ENCODE measurements at places on chromosomes 7 and 10. TPM values are rescaled to one million over a fixed set of nuclear protein-coding genes. Genes with fewer than 3 reads are reported as not detected.

Gene MCM10
- 10.8 TPM for polyA plus RNA-seq

DNA sequence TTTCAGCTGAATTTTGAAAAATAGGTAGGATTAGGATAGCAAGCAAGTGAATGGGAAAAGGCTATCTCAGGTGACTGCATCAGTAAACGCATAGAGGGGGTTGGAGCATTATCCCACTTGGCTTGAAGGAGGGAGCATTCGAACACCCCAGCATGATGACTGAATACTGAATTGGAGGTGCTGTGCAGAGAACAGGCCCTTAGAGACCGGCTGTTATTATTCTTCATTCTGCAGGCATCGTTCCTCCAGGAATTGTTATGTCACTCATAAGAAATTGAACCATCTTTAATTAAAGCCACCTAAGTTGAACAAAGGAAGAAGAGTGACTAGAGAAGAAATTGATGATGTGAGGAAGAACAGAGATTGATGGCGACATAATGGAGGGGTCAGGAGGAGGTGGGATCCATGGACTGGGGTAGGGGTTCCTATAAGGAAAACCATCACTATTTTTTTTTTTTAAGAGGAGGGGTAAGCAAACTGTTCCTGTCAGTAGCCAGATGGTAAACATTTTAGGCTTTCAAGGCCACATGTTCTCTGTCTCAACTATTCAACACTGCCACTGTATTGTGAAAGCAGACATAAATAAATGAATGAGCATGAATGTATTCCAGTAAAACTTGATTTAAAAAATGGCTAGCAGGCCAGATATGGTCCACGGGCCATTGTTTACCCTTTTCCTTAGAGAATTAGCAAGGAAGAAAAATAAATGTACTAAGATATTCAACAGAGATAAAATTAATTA, 264.7 kb upstream of the TAC1 start:
- DNase-seq, result no peak

DNA sequence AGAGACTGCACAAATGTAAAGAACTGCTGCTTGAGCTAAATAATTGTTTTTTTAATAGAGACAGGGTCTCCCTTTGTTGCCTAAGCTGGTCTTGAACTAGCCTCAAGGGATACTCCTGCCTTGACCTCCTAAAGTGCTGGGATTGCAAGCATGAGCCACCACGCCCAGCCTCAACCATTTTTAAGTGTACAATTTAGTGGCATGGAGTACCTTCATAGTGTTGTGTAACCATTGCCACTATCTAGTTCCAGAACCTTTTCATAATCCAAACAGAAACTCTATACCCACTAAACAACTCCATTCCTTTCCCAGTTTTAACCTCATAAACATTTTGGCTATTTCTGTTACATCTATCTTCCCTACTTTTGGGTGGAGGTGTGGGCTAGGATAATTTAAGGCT, 6.7 kb downstream of the EIF4H start:
- DNase-seq, result no peak

DNA sequence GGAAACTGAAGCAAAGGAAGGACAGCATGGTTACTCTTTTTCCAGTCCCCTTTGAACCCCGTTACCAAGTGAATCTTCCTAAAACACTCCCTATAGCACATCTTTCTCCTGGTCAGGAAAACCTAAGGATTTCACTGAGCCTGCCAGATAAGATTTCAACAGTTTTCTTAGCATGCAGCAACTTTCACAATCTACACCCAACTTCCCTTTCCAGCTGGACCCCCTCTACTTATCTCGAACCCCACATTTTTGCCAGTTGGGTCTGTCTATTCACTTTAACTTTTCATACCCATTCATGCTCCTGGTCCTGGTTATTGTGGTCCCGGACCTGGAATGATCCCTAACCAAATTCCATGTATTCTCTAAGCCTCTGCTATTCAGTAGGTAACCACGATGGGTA, 14.9 kb upstream of the CPVL start:
- no peak for DNase-seq

GRCh38 chr10:125259651-125260050, 99.3 kb upstream of the CTBP2 start:
- DNase-seq, result no peak

GRCh38 chr7:112882511-112882910, 92.3 kb upstream of the TMEM168 start:
- no peak for DNase-seq

Gene HGF
- 2.5 TPM for polyA plus RNA-seq

GRCh38 chr7:23014681-23015080, 751 bp upstream of the HYCC1 start:
- DNase-seq, result no peak

- DNase-seq, result no peak
Observed at GRCh38 chr10:16583382-16583781, 61.7 kb upstream of the C1QL3 start.

GRCh38 chr10:122656741-122657140, 42.9 kb downstream of the C10orf120 start:
- no peak for DNase-seq

DNA sequence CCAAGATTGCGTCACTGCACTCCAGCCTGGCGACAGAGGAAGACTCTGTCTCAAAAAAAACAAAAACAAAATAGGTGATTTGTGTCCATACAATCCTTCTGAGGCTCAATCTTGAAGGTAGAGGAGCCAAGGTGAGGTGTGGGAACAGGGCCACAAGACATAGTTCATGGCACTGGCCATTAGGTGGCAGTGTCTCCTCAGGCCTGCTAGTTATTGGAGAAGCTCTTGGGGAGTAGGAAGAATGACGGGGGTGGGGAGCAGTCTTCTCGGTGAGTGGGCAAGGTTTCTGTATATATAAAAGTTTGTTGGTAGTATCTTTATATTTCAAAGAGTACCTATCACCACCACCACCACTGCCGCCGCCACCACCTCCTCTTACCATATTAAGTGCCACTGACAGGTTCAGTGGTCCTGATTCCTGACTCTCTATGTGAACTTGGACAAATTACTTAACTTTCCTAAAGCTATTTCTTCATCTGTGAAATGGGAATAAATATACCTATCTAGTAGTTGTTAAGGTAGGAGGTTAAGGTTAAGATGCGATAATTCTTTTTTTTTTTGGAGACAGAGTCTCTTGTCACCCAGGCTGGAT, 24.0 kb downstream of the CCSER2 start:
- peak; percentile 17 for DNase-seq

DNA sequence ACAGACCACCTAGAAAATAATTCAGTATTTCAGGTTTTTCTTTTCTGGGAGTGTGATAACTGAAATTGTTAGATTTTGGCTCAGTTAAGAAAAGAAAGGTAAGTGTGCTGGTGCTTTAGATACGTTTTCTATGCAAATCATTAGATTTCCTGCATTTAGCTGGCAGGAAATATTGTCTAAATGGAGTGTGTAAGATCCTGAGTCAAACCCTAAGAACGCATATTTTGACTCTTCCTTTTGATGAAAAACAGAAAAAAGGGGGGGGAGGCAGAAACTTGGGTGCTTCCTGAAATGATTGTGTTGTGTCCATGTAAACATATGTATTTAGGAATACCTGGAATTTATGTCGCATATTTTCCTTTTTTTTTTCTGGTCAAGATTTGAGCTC, 1.2 kb downstream of the GRK5 start:
- no peak for DNase-seq

Gene PTPN20
- 2.2 TPM for polyA plus RNA-seq

DNA sequence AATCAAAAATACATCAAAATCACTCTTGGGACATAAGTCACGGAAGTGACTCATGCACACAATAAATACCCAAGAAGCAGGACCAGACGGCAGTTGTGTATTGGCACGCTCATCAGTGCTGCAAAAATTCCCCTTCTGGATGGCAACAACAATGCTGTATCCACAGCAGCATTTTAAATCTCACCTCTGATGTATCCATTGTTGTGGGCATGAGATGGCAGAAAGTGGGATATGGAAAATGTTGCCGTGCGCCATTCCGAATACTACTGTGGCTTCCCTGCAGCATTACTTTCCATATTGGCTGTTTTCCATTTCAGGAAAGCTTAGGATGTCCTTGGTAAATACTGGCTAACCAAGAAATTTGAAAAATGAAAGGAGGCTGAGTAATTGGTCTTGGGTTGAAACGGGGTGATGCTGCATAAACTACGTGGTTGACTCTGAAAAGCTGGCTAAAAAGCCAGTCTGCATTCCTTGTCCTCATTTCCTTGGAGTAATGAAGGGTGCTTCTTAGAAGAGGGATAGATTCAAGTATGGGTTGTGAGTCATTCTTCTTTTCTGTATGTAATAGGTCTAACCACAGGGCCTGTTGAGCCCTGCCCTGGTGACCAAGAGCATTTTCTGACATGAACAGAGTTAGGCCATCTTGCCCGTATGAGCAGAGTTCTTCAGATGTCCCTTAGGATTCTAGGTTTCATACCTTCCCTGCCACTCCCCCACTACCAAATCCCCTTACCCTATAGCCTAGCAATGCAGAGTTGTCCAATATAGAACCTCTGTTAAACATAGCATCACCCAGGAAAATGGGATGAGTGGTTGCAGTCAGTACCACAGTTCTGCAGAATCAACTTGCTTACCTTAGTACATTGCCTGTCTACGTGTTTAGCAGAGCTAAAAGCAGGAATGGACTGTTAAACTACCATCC, 36.3 kb upstream of the TOMM7 start:
- DNase-seq, result no peak

Gene KLF14
- polyA plus RNA-seq, result 0.99 TPM

- DNase-seq, result no peak
Observed at GRCh38 chr10:112789248-112789647, 160.8 kb upstream of the TCF7L2 start.

DNA sequence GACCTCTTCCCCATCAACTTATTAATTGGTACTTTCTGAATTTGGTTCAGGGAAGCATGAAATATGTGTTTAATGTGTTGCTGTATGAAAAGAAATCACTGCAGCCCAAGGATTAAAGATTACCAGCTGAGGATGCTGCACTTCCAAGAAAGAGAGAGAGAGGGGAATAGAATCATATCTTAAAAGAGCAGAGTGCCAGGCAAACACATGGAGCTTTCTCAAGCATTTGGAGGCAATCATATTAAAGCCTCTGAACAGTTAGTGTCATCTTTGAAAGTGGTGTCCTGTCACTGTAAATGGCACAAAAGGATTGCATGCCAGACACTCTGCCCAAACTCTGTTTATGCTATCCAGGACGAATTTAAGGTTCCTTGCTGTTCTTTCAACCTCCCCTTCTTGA, 386.7 kb downstream of the SORCS1 start:
- DNase-seq, result no peak

- no peak for DNase-seq
Observed at GRCh38 chr10:35912615-35913569, 270.8 kb upstream of the FZD8 start.

DNA sequence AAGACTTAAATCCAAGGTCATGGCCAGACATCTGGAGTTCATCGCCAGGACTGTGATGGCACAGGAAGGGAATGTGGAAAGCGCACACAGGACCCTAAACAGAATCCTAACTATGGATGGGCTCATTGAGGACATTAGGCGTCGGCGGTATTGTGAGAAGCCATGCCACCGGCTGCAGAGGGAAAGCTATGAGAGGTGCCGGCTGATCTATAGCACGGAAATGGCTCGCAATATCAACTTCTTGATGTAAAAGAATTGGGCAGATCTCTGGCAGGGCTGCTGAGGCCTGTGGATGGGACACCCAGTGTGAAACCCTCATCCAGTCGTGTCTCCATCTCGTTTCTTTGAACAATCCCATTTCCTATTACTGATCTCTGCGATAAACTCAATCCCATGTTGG, 6.3 kb upstream of the CTBP2 start:
- no peak for DNase-seq

Gene GSTO1
- polyA plus RNA-seq, result 51.5 TPM

Gene ELN
- polyA plus RNA-seq, result 549 TPM

Gene IKZF5
- 23.8 TPM for polyA plus RNA-seq

- DNase-seq, result peak; percentile 18
Observed at GRCh38 chr10:53601260-53601875, 828.8 kb upstream of the MBL2 start.

- no peak for DNase-seq
Observed at GRCh38 chr7:105857009-105857952, 19.1 kb downstream of the ATXN7L1 start.

Gene NRP1
- polyA plus RNA-seq, result 185 TPM

DNA sequence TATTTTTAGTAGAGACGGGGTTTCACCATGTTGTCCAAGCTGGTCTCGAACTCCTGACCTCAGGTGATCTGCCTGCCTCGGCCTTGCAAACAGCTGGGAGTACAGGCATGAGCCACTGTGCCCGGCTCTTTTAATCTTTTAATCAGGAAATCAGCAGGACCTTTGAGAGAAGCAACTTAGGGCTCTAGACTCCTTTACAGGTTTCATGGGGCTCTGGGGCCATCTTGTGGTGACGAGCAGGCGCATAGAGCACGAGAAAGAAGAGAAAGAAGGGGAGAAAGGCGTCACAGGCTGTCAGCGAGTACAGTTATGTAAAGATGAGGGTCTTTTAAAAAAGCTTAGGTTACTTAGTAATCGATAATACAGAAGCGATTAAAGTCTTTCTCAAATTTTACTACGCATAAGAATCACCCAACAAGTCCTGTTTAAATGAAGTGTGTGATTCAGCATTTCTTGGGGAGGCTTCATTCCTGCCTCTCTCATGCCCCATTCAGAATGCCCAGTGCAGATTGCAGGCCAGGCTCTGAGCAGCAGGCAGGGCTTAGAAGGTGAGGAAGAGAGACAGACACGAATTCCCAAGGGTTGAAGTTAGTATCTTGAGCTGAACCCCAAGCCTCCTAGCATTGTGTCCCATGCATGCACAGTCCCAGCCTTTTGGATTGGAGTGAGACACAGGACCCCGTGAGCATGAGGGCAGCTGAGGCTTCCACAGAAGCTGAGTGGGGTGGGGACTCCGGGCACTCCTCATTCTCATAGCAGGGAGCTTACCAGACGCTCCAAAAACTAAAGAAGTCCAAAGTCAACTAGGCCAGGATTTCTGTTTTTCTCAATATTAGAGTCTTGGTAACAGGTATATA, 23.6 kb upstream of the PFKP start:
- no peak for DNase-seq
